ENCODE measurements at places on chromosomes 1 and 21.
A peak's percentile ranks its signal among the peaks of the same experiment; 100 is the strongest.

DNA sequence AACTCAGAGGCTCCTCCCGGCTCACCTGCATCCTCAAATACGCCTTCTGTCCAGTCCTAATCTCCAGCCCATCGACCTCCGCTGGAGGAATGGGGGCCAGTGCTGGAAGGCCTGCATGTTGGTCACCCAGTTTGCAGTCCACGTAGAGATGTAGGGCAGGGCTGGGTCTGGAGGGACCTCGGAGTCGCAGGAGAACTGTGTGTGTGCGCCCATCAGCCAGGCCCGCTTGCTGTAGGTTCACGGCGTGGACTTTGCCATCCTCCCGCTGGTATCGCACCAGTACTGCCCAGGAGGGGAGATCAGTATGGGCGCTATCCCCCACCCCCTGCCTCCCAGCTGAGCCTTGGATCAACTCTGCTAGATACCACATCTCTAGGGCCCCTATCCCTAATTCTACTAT lies 2.7 kb downstream of the THBS3 start:
- DNase-seq, result no peak

- no peak for DNase-seq
Observed at GRCh38 chr1:4034318-4034887, 134.3 kb upstream of the C1orf174 start.

GRCh38 chr1:99481391-99481996 lies 164.4 kb upstream of the PALMD start:
- DNase-seq, result peak; percentile 57

DNA sequence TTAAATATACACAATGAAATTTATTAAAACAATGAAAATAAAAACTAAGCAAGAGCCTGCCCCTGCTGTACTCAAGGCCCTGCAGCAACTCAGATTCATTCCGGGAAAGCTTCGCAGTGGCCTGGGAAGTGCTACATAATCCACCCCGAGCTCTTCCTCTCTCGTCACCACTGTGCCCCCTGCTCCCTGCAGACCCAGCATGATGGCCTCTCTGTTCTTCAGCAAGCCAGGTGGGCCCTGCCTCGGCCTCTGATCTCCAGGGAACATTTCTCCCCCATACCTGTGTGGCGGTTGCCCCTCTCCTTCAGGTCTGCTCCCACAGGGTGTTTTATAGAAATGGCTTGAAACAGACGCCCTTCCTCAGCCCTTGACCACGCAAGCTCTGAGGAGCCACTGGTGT lies 10.6 kb downstream of the RNF187 start:
- no peak for DNase-seq

GRCh38 chr1:181173761-181174447 lies 85.4 kb downstream of the IER5 start:
- no peak for DNase-seq

DNA sequence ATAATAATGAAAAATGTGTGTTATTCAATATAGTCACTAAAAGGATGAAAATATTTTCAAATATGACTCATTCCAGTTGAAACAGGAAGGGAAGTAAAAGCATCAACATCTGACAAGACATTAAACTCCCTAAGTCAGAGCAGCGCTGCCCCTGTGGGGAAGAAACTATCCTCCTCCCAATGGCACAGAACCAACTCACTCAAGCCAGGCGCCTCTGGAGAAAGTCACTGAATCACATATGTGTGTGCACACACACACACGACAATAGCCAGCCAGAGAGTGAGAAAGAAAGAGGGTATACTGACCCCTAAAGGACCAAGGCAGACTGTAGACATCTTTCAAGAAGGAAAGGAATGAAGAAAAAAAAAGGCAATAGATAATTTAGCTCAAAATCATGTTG lies 126.9 kb downstream of the SETD4 start:
- peak; percentile 97 for DNase-seq

DNA sequence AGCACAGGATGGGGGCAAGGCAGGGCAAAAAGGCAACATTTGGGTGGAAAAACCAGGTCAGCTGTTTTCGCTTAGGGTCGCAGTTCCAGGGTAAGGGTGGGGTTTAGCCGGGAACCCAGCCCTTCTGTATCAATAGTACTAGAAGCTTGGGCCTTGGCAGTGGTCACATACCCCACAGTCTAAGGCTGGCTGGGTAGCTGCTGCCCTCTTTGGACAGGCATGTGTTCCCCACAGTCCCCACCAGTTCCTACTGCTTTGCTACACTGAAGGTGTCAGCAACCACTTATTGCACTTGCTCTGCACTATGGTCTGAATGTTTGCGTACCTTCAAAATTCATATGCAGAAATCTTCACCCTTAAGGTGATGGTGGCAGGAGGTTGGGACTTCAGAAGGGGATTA lies 349.8 kb downstream of the LTN1 start:
- DNase-seq, result no peak

- DNase-seq, result no peak
Observed at GRCh38 chr1:205329719-205330118, 8.2 kb upstream of the NUAK2 start.

- DNase-seq, result no peak
Observed at GRCh38 chr1:116382857-116383483, 9.9 kb downstream of the ATP1A1 start.

DNA sequence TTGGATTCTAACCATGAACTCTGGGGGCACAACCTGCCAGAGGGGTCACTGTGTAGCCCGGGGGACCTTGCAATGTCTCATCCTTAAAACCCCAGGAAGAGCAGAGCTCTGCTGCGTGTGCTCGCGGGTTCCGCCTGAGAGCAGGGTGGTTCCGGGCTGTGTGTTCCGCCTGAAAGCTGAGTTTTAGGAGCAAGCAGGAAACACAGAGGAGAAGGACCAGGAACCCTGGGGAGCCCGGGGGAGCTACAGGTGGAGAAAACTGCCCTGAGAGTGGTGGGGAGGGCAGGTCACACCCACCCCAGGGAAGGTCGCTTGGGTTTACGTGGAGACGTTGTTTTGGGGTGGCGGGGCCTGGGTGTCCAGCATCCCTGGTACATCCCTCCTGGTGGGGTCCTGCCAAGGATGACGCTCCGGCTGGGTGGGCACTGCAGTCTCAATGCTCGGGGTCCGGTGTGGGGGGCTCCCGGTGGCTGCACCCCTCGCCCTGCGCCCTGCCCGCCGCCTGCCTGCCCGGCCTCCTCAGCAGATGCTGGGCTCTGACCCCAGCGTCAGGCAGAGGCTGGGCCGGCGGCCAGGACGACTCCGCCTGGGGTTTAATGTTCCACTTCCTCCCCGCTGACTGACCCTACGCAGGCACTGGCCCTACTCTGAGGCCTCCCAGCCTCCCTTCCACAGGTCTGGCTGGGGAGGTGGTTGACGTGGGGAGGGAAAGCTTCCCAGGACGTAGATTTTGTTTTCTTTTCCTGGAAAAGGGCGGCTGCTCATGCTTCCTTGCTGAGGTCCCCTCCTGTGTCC lies 17.3 kb upstream of the C1orf159 start:
- DNase-seq, result no peak

DNA sequence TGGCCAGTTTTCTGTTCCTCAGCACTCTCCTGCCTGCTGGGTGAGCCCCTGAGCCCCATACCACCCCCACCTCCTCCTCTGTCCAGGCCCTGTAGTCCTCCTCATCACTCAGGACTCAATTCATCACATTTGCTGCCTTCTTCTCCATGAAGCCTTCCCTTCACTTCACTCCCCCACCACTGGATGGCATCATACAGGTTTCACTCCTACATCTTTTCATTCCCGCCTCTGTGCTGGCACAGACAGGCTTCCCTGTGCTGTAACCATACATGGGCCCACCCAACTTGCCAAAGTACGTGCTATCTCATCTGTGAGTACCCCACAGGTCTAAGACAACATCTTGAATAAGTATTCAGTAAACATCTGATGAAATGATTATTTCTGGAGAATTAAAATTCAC lies 56.9 kb downstream of the SLC45A1 start:
- peak; percentile 48 for DNase-seq

DNA sequence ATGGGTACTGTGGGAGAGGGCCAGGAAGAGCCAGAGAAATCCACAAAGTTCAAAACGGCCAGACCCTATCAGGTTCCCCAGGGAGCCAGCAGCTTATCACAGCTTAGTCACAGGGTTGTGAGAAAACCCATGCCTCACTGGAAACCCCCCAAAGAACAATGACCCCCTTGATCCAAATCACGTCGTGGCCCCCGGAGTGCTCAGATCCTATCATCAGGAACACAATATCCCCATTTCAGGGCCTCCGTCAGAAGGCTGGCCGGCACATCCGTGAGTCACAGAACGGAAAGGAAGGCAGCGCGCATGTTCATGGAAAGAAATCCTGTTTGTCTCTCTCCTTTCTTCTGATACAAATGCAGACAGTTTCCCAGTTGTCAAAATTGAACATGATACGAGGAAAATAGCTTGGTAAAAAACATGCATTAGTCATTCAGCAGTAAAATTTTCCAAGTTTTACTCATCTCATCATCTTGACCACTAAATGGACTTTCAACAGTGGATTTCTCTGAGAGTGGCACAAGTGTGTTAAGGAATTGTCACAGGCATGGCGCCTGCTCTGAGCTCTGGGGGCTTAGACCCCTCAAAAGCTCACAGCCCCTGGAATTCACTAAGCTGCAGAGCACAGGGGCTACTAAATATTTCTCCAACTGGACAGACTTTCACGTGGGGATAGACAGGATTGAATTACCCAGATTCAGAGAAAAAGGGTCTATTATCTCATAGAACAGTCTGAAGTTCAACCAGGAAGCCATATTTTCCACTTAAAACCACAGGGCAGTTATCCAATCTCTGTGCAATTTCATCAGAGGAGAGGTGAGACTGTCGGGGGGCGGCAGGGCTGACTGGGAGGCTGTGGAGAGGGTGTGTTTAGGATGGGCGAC lies 124.8 kb downstream of the RIPK4 start:
- DNase-seq, result peak; percentile 96

DNA sequence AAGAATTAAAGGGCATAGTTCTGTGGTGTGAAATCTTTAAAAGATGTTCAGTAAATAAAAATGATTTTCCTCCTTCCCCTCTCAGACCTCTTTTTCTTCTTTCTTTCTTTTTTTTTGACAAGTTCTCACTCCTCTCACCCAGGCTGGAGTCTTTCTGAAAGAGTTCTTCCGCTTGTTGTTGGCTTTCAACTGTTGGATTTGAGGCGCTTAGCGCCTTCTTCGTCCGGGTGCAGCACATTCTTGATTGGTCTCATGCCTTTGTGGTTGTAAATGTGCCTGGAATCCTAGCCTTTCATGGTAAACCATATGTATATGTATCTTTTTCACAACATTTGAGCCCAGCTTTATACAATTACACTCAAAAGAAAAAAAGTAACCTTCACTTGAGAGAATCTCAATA lies 980 bp upstream of the METTL18 start:
- DNase-seq, result peak; percentile 26

DNA sequence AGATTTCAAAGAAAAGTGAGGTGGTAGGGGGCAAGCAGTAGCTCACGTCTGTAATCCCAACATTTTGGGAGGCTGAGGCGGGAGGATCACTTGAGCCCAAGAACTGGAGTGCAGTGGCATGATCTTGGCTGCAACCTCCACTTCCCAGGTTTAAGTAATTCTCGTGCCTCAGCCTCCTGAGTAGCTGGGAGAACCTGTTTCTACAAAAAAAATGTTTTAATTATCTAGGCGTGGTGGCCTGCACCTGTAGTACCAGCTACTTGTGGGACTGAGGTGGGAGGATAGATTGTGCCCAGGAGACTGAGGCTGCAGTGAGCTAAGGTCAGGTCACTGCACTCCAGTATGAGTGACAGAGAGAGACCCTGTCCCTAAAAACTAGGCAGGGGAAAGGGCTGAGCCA lies 2.6 kb upstream of the TSPAN1 start:
- no peak for DNase-seq

GRCh38 chr1:95685081-95685480 lies 451.1 kb downstream of the RWDD3 start:
- no peak for DNase-seq

DNA sequence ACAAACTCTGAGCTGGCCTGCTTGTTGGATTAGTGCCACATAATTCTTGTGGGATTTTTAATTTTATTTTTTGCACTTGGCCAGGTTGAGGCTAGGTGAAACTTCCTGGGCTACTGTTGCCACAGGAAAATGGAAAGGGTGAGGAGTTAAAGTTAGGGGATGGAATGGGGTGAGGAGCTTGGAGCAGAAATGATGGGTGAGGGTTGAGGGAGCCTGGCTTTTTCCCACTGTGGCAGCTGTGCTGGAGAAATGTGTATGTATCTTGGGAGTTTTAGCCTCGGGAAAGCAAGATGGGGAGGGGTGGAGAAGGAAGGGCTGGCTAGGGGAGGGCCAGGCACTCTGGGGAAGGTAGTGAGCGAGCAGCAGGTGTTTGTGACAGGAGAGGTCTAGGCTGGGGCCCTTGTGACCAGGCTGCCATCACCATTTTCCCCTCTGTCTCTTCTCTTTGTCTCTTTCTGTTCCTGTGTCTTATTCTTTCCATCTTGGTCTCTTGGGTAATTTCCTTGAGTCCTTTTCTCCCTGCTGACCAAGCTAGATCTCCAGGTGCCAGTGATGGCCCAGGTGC lies 2.0 kb downstream of the ZNF687 start:
- no peak for DNase-seq

DNA sequence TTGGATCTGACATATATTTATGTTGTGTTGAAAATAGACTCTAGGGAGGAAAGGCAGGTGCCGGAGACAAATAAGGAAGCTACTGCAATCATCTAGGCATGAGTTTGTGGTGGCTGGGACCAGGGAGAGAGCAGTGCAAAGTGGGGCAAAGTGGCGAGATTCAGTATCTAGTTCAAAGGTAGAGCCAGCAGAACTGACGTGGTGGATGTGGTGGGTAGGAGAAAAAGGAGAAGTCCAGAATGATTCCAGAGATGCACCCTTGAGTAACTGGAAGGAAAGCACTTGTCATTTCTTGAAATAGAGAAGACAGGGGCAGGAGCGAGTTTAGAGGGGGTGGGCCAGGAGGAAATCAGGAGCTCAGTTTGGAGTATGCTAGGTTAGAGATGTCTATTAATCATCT lies 275.2 kb downstream of the KAZN start:
- no peak for DNase-seq

- no peak for DNase-seq
Observed at GRCh38 chr21:14942801-14943490, 121.9 kb downstream of the NRIP1 start.

GRCh38 chr1:184386312-184387068 lies at the start of gene C1orf21:
C1orf21 (plus strand) TSS chr1:184387029; CDS start chr1:184477510, 90,481 bp downstream.
- peak; percentile 91 for DNase-seq

- peak; percentile 88 for DNase-seq
Observed at GRCh38 chr21:36889401-36889800, 77.1 kb downstream of the HLCS start.

DNA sequence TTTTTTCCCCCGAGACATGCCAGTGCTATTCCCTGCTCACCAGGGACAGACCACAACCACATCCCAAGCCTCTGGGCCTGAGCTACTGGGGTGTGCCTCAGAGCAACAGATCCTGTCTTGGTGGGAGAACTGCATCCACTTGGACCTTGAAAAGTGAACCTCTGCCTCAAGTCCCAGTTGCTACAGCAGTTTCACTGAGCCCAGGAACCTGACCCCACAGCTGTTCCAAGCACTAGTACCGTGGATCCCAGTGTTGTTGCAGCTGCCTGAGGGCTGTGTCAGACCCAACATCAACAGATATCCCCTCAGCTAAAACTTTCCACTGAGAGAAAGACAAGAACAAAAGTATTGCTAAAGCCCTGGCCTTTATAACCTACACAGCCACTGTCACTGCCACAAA lies 373.0 kb downstream of the PLPP3 start:
- DNase-seq, result no peak

All from fibroblast of skin of right biceps (primary cell).